ENCODE measurements at places on chromosomes 16 and 17.

GRCh38 chr17:81171941-81172340 lies 5.9 kb upstream of the AATK start:
- DNase-seq = no peak

GRCh38 chr17:2343421-2343820 lies 6.1 kb downstream of the SGSM2 start:
- DNase-seq = no peak

DNA sequence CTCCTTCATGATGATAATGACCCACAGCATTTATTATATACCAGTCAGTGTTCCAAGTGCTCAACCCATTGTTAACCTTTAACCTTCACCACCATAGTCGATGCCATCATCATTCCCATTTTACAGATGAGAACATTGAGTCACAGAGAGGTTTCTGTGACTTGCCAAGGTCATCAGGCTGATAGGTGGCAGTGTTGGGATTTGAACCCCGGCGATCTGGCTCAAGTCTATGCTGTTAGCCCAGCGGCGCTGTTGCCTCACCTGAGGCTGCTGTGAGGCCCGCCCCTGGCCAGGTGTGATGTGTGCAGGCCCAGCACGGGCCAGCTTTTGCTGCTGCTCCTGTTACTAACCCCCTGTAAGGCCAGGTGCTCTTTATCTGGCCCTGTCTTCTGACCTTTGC lies 101.2 kb downstream of the OR1D5 start:
- no peak for DNase-seq

DNA sequence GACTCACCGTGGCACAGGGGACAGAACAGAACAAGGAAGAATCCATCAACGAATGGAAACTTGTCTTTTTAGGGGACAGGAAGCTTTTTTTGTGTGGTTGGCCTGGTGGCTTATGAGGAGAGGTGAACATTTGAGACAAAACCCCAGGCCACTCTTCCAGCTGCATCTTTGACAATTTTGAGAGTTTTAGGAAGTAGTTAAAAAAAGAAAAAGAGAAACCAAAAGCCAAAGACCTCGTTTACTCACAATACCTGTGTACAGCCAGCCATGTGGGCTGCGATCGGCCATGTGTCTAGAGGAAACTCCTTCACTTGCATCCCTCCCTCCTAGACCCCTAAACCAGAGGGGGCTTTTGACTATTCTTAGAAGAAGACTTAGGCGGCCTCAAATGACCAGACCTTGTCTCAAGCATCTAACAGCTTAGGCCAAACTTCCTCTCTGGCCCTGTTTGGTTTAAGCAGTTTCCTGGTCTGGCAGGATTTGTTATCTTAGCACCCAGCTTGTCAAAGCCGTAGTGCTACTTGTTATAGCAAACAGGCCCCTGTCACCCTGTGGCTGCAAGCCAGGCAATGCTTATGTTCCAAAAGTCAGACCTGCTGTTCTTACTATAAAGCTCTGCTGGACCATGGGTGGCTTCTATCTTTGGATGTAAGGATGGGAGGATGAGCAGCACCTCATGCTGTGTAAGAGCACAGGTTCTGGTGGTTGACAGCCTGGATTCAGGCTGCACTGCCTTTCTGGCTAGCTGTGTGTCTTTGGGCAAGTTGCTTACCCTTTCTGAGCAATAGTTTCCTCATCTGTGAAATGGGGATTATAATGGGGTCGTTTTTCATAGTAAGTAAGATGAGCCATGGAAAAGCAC lies 17.7 kb downstream of the KSR1 start:
- no peak for DNase-seq

DNA sequence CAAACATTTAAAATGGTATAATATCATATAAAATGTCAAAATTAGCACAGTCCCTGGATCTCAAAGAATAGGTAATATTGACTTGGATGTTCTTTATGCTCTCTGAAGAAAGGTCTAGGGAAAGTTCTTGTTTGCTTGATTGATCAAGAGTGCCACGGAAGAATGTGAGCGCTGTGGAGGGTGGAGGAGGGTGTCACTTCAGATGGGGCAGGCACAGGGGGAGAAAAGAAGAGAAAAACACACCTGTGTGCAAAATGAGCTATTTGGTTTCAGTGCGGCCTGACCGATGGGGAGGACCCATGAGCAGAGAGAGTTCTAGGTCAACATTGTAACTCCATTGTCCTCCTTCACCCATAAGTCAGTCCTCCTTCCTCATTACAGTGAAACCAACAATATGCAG lies 8.8 kb upstream of the VPS4A start:
- DNase-seq = no peak

- no peak for DNase-seq
Measured at GRCh38 chr17:13395862-13396261, 205.9 kb downstream of the HS3ST3A1 start.

- no peak for DNase-seq
Measured at GRCh38 chr17:61250335-61250890, 149.2 kb upstream of the TBX2 start.

DNA sequence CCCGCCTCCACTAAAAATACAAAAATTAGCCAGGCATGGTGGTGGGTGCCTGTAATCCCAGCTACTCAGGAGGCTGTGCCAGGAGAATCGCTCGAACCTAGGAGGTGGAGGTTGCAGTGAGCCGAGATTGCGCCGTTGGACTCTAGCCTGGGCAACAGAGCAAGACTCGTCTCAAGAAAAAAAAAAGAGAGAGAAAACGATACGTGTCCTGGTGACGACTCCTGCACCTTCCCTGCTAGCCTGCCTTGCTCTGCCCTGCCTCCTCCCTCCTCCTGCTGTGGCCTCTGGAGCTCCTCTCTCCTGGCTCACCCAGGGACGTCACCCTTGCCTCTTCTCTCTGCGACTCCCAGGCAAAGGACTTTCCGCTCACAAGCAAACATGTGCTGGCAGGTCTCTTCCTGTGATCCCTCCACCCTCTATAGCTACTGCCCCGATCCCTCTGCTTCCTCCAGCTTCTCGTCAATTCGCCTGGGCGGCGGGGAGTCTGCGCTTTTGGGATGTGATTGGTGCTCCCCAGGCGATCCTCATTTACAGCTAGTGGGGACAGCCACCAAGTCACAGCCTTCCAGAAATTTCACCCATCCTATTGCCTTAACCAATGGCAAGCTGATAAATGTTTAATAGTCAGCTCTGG lies 25.5 kb upstream of the CBX4 start:
- no peak for DNase-seq

GRCh38 chr16:69904495-69905170 lies 46.5 kb upstream of the CLEC18A start:
- DNase-seq = no peak

GRCh38 chr16:19745286-19746010 lies 27.4 kb downstream of the IQCK start:
- DNase-seq = no peak

- DNase-seq = no peak
Measured at GRCh38 chr17:55343900-55344513, 77.6 kb downstream of the MMD start.
